ENCODE measurements at places on chromosomes 5 and 9.

DNA sequence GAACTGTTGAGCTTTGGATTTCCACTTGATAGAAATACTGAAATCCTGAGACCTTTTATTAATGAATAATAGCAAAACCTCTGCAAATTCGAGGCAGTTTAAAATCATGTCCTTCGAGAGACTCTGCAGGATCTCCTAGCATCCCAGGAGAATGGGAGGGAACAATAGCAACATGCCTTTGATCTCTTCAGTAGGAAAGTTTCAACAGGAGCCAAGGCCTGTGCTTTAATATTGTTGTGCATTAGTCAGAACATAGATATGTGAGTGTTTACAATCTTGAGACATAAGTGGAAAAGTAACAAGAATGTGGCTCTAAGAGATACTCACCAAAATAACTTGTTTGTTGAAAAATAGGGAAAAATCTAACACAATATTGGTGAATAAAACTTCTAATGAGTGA is 83.3 kb upstream of the LHFPL2 start:
- no peak for DNase-seq

DNA sequence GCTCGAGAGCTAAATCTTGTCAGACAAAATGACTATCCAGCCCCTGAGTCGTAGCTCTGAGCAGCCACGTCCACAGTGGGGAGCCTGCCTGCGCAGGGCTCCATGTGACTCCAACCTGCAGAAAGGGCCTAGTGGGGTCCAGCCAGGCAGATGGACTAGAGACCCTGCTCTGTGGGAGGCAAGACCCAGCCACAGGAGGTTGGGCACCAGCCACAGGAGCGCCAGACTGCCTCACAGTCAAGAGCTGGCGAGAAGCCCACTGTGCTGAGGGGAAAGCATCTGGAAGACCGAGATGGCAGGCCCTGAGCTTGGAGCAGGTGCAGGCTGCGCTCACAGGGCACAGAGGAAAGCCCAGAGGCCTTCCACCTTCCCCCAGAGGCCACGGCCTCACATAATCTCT is 61.4 kb downstream of the C5orf15 start:
- DNase-seq: no peak

- DNase-seq: peak; percentile 46
Measured at GRCh38 chr9:100206899-100207298, 107.9 kb downstream of the INVS start.

- no peak for DNase-seq
Measured at GRCh38 chr9:124800306-124801259, 23.6 kb downstream of the OLFML2A start.

- peak; percentile 67 for DNase-seq
Measured at GRCh38 chr5:124927735-124928134, 181.3 kb upstream of the ZNF608 start.

GRCh38 chr5:73417303-73418034 is 31.1 kb downstream of the FOXD1 start:
- peak; percentile 79 for DNase-seq

DNA sequence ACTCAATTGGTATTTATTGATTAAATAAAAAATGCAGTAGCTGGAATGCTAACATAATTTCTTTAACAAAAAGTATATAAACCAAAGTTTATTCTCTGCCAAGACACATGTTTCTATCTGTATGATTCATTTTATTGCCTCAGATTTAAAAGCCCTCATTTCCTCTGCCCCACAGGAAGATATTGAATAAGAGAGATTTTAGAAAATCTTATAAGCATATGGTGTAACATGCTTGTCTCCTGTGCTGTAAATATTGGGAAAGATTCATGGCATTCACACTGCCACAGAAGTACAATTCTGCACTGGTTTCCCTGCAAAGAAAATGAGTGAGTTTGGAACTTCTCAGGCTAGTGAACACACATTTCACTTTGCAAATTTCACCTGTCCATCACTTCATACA is 134.9 kb upstream of the FBXL7 start:
- peak; percentile 57 for DNase-seq

DNA sequence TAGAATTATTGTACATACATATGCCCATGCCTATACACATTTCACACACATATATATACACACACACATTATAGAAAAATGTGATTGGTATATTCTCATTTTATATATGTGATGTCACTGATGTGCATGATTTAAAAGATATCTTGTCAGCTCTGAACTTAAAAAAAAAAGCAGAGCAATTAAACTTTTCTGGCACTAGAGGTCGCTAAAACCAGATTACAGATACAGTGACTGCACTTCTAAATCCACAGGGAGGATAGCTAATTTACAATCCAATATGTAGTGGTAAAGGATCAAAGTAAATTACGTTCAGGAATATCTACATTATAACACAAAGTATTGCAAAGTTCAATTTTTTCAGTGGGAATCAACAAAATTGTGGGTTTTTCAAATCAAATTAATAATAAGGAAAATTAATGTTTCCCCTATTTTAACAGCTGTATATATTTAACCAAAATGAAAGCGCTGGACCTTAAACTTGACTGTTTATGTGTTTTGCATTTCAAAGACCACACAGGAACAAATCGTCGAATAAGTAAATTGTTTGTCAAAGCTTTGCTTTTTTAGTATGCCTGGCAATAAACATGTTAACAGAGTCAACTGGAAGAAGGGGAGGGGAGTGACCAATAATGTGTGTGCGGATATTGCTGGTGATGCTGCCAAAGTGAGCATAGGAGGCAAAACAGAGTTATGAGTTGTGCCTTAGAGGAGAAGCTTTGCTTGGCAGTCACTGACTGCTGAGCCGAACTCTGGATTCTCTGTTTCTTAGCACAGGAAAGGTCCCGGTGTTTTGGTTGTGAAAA is 1201.4 kb upstream of the C9orf72 start:
- DNase-seq: peak; percentile 24

- peak; percentile 65 for DNase-seq
Measured at GRCh38 chr5:86679529-86679928, 61.8 kb downstream of the COX7C start.

GRCh38 chr5:57862471-57862911 is 379.9 kb upstream of the ACTBL2 start:
- DNase-seq: peak; percentile 76

GRCh38 chr5:73506459-73506955 is 8.3 kb downstream of the BTF3 start:
- DNase-seq: no peak

- peak; percentile 34 for DNase-seq
Measured at GRCh38 chr5:74679966-74680365, 5.1 kb upstream of the HEXB start.

DNA sequence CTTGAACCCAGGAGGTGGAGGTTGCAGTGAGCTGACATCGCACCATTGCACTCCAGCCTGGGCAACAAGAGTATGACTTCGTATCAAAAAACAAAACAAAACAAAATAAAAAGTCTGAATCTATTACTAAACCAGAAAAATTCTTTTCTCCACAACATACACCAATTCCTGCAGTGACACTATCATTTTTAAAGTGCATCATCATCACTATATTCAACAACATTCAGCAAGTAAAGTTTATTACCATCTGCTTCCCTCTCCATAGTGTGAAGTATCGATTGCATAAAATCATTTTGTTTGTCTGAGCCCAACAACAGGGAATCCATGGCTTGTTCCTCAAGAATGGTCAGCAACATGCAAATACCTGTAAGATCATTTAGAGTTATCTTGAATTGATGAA is 20.4 kb downstream of the SETX start:
- no peak for DNase-seq

GRCh38 chr5:126098330-126099017 is 324.7 kb upstream of the GRAMD2B start:
- DNase-seq: peak; percentile 88

- DNase-seq: peak; percentile 63
Measured at GRCh38 chr9:32581512-32582143, 8.7 kb upstream of the NDUFB6 start.

GRCh38 chr5:148428848-148429247 is 45.1 kb downstream of the FBXO38 start:
- DNase-seq: no peak

DNA sequence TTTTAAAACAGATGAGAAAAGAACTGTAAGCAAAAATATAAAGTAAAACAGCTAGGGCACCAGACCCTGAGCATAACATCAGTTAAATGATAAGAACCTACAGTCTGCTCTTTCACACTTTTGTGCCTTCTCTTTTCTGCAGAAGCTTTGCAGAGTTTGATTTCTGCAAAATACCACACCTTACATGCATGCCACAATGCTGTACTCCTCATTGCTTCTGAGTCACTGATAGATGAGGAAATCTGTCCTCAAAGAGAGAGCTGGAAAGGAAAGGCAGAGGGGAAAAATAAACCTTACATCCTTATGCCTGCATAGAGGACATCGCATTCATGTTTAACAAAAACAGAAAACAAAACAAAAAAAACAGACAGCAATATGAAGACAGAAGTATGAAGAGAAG is 142.9 kb downstream of the ATPSCKMT start:
- DNase-seq: peak; percentile 25

GRCh38 chr5:158852622-158853021 is 247.1 kb downstream of the EBF1 start:
- DNase-seq: no peak

GRCh38 chr5:83179966-83180365 is 102.6 kb downstream of the XRCC4 start:
- DNase-seq: peak; percentile 53

GRCh38 chr5:66966439-66966838 is 230.2 kb downstream of the CD180 start:
- no peak for DNase-seq

DNA sequence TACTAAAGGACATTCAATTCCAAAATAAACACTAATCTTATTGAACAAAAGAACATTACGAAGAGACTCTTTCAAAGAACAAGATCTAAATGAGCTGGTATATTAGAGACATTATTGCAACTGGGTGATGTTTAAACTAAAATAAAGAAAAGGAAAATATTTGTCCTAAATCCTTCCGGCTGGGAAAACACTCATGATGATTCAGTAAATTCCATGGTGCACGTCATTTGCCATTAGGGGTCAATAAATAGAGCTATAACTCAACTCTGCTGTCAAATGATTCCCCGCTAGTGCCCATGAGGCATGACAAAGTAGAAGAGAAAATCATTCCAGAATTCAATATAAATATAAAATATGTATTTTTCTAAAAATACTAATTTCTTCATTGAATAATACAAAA is 565.5 kb upstream of the TUSC1 start:
- DNase-seq: peak; percentile 83

GRCh38 chr9:34628656-34629490 is at the start of gene ARID3C:
Gene ARID3C, minus strand, starts transcription at chr9:34629066. Its CDS starts 1,052 bp downstream, at chr9:34628014.
- no peak for DNase-seq

- no peak for DNase-seq
Measured at GRCh38 chr9:96408409-96409280, 9.5 kb downstream of the ZNF367 start.

DNA sequence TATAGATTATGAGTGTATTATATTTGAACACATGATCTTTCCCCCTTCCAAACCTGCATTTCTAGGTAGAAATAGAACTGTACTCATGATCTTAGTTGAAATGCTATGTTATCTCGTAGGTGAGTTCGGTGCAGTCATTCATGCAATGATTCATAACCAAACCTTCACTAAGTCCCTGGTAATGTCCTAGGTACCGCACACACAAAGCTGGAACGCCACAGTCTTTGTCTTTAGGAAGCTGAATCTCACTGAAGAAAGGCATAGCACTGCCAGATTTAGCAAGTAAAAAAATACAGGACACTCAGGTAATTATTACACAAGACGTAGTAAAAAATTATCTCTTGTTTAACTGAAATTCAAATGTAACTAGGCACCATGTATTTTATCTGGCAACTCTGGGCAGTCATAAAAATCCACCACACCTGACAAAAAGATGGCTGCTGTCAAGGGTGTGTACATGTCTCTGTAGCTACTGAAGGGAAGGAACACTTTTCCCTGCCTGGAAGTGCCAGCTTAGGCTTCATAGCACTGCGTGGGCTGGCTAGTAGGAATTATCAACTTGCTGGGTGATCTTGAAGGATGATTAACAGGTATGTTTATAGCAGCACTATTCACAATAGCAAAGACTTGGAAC is 28.0 kb upstream of the TXN start:
- no peak for DNase-seq

DNA sequence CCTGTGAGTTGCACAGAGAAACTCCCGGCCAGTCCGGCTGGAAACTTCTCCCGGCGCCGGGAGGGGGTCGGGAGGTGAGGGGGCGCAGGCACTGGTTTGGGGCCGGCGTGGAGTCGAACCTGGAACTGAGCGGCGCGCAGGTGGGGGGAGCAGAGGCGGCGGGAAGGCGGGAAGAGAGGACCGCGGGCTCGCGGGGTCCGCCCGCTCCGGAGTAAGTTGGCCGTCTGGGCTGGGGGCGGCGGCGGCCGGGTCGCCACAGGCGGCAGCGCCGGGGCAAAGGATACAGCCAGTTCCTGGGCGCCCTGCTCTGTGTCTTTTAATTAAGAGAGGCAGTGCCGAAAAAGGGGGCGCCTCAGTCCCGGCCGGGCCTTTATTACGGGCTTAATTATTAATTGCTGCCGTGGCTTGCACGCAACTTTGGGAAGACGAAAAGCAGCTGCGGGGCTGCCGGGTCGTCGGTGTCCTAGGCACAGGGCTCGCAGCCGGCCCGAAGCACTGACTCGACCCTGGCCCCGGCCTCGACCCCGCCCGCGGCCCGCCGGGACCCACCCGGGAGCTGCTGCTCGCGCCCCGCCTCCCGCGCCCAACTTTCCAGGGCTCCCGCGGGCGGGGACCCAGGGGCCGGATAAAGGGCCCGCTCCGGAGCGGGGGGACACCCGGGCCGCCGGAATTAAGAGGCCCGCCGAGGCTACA is 1.1 kb downstream of the NTNG2 start:
- no peak for DNase-seq

DNA sequence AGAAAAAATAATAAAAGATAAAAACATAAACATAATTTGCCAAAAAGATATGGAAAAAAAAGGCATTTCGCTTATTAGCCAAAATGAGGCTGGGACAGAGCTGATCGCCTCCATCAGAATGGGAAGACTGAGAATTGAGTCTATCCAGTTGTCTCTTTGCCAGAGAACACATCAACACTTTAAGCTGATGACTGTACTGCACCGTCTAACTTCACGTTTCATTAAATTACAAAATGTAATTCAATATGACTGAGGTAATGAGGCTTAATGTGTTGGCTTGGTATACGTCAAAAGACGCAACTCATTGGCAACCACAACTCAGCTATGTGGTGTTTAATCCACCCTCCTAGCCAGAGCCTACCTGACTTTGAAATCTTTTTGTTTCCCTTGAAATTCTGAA is 462.7 kb upstream of the CD180 start:
- no peak for DNase-seq

DNA sequence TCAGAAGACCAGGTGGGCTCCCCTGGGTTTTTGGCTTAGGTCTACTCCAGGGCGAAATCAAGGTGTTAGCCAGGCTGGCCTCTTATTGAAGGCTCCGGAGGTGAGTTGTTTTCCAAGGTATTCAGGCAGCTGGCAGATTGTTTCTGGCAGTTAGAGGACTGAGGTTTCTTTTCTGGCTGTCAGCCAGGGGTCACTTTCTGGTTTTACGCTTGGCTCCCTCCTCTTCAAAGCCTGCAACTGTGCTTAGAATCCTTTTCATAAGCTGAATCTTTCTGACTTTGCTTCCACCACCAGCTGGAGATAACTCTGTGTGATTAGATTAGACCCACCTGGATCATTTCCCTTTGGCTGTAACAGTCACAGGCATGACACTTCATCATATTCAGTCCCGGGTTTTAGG is 24.6 kb downstream of the RFK start:
- peak; percentile 42 for DNase-seq

GRCh38 chr9:19481971-19482404 is 73.2 kb downstream of the ACER2 start:
- no peak for DNase-seq

GRCh38 chr5:6535594-6535993 is 86.9 kb downstream of the UBE2QL1 start:
- DNase-seq: no peak

GRCh38 chr5:164504141-164504772 is 998.8 kb downstream of the MAT2B start:
- peak; percentile 68 for DNase-seq

GRCh38 chr9:70013598-70014196 is 30.0 kb upstream of the MAMDC2 start:
- peak; percentile 75 for DNase-seq

Measured in fibroblast of upper back skin (primary cell).